ENCODE measurements at places on chromosomes 1 and 21.

DNA sequence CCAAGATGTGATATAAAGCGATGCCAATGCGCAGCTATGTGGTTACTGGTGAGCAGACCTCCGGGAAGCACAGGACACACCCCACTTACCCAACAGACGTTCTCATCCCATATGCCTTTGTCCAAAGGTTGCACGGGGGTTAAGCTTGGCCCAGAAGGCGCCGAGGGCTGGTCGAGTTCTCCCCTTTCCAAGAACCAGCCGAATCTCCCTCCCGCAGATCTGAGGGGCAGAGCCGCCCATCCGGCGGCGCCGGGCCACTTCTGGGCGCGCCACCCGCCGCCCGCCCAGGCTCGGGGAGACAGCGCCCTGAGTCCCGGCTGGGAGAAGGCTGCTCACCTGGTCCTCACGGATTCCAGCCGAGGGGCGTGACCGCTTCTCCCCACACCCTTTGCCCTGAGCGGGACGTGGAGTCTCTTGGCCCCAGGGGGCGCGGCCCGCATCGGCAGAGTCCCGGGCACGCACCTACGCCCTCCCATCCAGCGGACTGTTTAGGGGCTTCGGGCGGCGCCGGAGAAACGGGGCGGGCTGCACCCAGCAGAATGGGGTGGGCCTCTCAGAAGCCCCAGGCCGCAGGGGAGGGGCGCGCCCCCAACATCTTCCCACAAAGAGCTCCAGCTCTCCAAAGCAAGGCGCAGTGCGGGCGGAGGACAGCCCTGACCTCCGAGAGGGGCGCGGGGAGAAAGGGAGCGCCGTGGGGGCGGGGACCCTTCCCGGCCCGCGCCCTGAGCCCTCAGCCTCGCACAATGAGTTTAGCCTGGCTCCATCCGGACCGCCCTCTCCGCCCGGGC is 615 bp downstream of the GPR161 start:
- DNase-seq = no peak

DNA sequence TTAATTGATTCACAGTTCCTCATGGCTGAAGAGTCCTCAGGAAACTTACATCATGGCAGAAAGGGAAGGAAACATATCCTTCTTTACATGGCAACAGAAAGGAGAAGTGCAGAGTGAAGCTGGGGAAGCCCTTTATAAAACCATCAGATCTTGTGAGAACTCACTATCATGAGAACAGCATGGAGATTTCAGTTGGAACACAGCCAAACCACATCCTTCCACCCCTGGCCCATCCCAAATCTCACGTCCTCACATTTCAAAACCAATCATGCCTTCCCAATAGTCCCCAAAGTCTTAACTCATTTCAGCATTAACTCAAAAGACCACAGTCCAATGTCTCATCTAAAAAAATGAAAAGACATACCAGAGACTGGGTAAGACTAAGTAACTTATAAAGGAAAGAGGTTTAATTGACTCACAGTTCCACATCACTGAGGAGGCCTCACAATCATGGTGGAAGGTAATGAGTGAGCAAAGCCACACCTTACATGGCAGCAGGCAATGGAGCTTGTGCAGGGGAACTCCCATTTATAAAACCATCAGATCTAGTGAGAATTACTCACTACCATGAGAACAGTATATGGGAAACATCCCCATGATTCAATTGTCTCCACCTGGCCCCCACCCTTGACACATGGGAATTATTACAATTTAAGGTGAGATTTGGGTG is 105.2 kb downstream of the MRPL39 start:
- DNase-seq = no peak

DNA sequence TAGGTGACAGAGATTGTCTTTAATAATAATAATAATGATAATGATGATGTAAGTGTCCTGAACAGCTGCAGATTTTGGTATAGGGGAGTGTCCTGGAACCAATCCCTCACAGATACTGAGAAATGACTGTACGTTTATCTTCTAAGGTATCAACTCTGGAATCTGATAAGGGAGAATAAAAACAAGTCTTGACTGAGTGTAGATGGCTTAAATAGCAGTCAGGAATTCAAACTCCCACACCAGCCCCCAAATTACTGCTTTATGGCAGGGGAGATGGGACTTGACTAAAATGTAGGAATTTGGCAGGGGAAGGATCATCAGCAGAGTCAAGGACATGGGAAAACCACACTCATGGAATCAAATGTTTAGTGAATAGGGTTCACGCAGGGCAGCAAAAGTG is 6.1 kb upstream of the VHLL start:
- no peak for DNase-seq

DNA sequence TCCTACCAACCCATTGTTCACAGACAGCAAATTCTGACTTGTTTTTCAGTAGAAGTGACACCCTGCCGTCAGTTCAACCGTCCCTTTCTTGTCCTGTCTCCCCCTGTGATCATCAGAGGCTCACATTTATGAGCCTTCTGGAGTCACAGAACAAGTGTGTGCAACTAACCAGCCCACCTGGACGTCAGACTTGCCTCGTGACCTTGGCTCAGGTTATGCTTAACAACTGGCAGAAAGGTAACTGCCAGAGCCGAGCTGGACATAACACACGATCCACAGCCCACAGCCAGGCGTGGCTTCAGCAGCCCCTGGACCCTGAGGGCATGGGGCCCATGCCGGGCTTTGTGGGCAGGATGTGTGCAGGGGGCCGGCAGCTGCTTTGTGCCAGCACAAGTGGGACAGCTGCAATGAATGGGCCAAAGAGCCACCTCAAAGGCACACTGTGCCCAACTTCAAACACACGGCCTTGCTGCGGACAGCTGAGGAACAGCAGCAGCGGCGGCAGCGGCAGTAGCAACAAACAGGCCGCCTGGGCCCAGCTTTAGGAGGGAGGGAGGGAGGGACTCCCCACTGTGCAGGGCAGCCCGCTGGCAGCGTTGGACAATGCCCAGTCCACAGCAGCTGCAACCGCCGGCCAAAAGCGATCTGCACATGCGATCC is 103.9 kb downstream of the ZBTB18 start:
- DNase-seq = peak; percentile 50

DNA sequence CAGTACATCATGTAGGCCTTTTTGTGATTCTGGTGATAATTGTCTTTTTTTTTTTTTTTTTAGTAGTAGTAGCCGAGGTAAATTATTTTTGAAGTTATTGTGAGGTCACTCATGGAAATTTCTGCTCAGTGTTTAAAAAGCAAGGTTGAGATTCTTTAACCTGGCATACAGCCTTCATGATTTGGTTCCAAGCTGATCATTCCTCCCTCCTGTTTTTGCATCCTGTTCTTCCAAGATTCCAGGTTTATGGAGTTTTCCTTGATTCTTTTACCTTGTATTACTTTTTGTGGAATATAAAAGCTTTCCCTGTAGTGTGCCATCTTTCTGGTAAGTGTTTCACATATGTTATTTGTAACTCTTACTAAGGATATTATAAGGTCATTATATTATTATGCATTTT is 9.1 kb downstream of the ZFYVE9 start:
- no peak for DNase-seq

Data from anterior cingulate cortex (tissue), 58 donors.